ENCODE measurements at places on chromosomes 4 and X. TPM values are rescaled to one million over a fixed set of nuclear protein-coding genes. Genes with fewer than 3 reads are reported as not detected.

DNA sequence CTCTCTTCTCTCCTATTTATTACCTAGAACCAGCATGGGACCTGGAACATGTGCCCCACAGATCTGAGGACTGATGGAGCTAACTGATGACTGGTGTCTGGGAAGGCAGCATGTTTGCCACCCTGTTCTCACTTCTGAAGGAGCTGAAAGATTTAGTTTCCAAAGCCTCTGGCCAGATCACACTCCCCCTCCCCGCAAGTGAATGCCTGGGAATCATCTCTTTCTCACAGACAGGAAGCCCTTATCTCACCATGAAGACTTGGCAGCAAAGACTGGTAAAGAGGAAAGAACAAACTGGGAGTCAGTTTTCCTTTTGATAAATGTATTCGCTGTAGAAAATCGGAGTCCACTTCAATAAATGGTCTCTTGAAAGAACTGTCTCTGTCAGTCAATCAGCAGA, 21.0 kb upstream of the PCYT1B start:
- no peaks in the 10 kb centered on the region for H3K4me1 ChIP-seq
- DNase-seq: no peak
- no peak overlapping the region for H3K27ac ChIP-seq
- H3K36me3 ChIP-seq: no peaks in the 10 kb centered on the region

DNA sequence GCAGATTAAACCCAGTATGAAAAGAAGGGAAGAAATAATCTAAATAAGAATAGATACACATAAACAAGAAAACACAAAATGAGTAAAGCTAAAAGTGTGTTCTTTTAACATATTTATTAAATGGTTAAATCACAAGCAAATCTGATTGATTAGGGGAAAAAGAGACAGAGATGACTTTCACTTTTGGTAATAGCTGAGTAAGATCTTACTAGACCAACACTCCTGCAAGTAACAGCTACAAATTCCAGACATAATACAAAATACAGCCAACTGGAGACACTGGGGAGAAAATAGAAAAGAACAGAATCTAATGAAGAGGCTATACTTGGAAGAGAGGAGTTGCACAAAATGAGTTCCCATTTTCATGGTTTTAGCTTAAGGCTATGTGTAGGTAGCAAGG, 33.5 kb downstream of the OR13H1 start:
- H3K36me3 ChIP-seq: no peaks in the 10 kb centered on the region
- no peak overlapping the region for H3K4me3 ChIP-seq
- no peaks in the 10 kb centered on the region for H3K4me1 ChIP-seq

- H3K27ac ChIP-seq: no peak overlapping the region
- H3K36me3 ChIP-seq: no peaks in the 10 kb centered on the region
- H3K4me3 ChIP-seq: no peak overlapping the region
Observed at GRCh38 chr4:154433543-154433942, 58.1 kb downstream of the DCHS2 start.

DNA sequence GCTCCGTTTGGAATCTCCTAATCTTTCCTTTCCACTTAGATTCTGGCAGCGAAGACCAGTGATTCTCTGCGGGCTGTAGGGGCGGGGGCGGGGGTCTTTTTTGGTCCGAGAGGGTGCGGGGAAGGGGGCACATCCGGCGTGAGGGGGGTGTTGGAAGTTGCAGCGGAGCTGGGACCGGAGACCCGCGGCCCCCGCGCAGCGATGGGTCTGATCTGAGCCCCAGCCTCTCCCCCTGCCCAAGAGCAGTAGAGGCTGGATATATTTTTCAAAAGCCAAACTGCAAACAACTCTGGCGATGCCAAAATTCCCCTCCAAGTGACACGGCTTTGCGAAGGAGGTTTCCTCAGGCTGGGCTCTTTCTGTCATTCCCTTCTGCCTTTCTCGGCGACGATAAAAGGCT, 355 bp downstream of the GRID2 start:
- H3K27me3 ChIP-seq: peaks cover 84% of the 10 kb centered on the region
- peaks cover 11% of the 10 kb centered on the region for H3K4me1 ChIP-seq
- no peak overlapping the region for H3K27ac ChIP-seq
- H3K4me3 ChIP-seq: peak overlapping the region; percentile 61
- H3K36me3 ChIP-seq: no peaks in the 10 kb centered on the region

GRCh38 chrX:82362990-82363389, 1145.1 kb upstream of the POU3F4 start:
- H3K27me3 ChIP-seq: no peaks in the 10 kb centered on the region
- H3K4me1 ChIP-seq: no peaks in the 10 kb centered on the region
- no peak overlapping the region for H3K4me3 ChIP-seq
- H3K27ac ChIP-seq: no peak overlapping the region

GRCh38 chr4:131650951-131651350, 1498.1 kb upstream of the PCDH10 start:
- no peak overlapping the region for H3K27ac ChIP-seq
- H3K36me3 ChIP-seq: no peaks in the 10 kb centered on the region
- no peak for DNase-seq

DNA sequence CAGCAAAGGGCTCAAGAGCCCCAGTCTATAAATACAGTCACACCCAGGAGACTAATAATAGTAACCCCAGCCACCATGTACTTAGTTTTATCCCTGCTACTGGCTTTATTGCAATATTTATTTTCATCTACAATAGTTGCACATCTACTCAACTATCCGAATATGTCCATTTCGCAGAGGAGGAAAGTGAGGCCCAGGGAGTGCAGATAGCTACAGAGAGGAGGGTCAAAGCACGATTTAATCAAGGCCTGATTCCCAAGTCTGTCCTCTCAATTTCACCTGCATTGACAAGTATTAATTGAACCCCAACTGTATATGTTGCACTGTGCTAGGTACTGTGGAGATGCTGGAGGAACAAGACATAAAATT, 4.0 kb upstream of the PLP2 start:
- H3K36me3 ChIP-seq: no peaks in the 10 kb centered on the region
- H3K4me3 ChIP-seq: peak overlapping the region; percentile 39
- DNase-seq: no peak
- no peaks in the 10 kb centered on the region for H3K27me3 ChIP-seq
- peaks cover 58% of the 10 kb centered on the region for H3K4me1 ChIP-seq

GRCh38 chr4:75741027-75741426, 16.6 kb downstream of the USO1 start:
- no peaks in the 10 kb centered on the region for H3K27me3 ChIP-seq
- H3K27ac ChIP-seq: no peak overlapping the region
- DNase-seq: no peak
- H3K36me3 ChIP-seq: no peaks in the 10 kb centered on the region
- H3K4me1 ChIP-seq: no peaks in the 10 kb centered on the region
- no peak overlapping the region for H3K4me3 ChIP-seq

- no peaks in the 10 kb centered on the region for H3K27me3 ChIP-seq
- no peak overlapping the region for H3K27ac ChIP-seq
- no peak for DNase-seq
- no peak overlapping the region for H3K4me3 ChIP-seq
- peaks cover 16% of the 10 kb centered on the region for H3K4me1 ChIP-seq
Observed at GRCh38 chr4:1883583-1883982, 12.4 kb downstream of the NSD2 start.

- no peak for DNase-seq
- no peak overlapping the region for H3K4me3 ChIP-seq
- no peaks in the 10 kb centered on the region for H3K27me3 ChIP-seq
- H3K4me1 ChIP-seq: no peaks in the 10 kb centered on the region
- no peak overlapping the region for H3K27ac ChIP-seq
Observed at GRCh38 chr4:48247142-48247877, 22.3 kb downstream of the TEC start.

DNA sequence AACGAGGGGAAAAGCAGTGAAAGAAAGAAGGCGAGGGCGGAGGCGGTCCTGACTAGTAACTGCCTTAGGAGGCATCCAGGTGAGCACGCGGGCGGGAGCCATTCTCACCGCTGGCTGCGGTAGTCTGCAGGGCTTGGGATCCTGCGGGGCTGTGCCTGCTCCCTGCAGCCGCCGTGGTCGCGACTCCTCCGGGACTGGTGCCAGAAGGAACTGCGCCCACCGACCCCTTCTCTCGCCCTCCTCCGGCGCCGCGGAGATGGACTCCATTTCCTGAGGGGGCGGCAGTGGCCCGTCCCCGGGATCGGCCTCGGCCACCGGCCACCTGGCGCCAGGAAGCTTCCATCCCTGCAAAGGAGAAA, 543 bp downstream of the NFXL1 start:
- peak overlapping the region; percentile 86 for H3K27ac ChIP-seq
- H3K36me3 ChIP-seq: no peaks in the 10 kb centered on the region
- DNase-seq: no peak
- H3K4me3 ChIP-seq: peak overlapping the region; percentile 95

- no peaks in the 10 kb centered on the region for H3K36me3 ChIP-seq
- no peaks in the 10 kb centered on the region for H3K4me1 ChIP-seq
- H3K4me3 ChIP-seq: no peak overlapping the region
- H3K27ac ChIP-seq: no peak overlapping the region
Observed at GRCh38 chr4:11842620-11843263, 414.0 kb upstream of the HS3ST1 start.

GRCh38 chr4:45636175-45636574, 487.7 kb downstream of the GABRG1 start:
- H3K27ac ChIP-seq: no peak overlapping the region
- DNase-seq: no peak
- H3K36me3 ChIP-seq: no peaks in the 10 kb centered on the region
- H3K4me1 ChIP-seq: no peaks in the 10 kb centered on the region
- H3K27me3 ChIP-seq: no peaks in the 10 kb centered on the region
- no peak overlapping the region for H3K4me3 ChIP-seq

DNA sequence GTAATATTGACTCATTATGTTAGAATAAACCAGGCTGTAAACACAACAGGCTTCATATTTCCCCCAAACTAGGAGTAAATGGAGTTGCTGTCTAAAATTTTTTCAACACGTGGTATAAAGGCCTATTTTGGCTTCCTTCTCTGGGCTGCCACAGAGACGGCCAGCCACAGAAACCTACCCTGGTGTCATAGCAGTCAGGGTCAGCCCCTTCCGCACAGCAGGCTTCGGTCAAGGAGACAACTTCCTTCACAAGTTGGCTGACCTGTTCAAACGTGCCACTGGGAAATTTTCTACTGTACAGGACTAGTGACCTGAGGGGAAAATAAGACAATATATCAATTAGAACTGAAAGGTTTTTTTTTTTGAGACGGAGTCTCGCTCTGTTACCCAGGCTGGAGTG, 15.8 kb downstream of the GC start:
- H3K27ac ChIP-seq: no peak overlapping the region
- no peak overlapping the region for H3K4me3 ChIP-seq
- H3K4me1 ChIP-seq: no peaks in the 10 kb centered on the region

GRCh38 chr4:128364565-128364964, 77.0 kb upstream of the PGRMC2 start:
- no peaks in the 10 kb centered on the region for H3K27me3 ChIP-seq
- H3K36me3 ChIP-seq: no peaks in the 10 kb centered on the region
- no peaks in the 10 kb centered on the region for H3K4me1 ChIP-seq
- no peak overlapping the region for H3K27ac ChIP-seq
- no peak for DNase-seq
- no peak overlapping the region for H3K4me3 ChIP-seq

- no peak overlapping the region for H3K4me3 ChIP-seq
- no peak overlapping the region for H3K27ac ChIP-seq
- no peaks in the 10 kb centered on the region for H3K27me3 ChIP-seq
- H3K36me3 ChIP-seq: peaks cover 58% of the 10 kb centered on the region
- no peak for DNase-seq
Observed at GRCh38 chr4:99841129-99841528, 24.5 kb downstream of the DAPP1 start.

DNA sequence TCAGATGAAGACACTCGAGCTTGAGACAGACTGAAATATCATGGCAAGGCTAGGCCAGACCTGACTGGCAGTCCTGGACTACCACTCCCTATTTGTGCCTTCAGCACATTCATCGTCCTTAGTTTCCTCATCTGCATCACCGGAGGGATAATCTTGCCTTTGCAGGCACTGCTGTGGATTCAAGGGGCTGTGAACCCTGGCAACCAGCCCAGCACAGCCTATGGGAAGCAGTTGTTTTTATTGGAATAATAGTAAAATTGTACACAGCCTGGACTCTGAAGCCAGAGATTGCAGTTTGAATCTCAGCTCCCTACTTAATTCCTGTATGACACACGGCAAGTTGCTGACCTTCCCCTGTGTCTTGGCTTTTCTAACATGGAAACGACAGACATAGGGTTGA, 161.0 kb downstream of the NSUN7 start:
- peak overlapping the region; percentile 83 for H3K27ac ChIP-seq
- DNase-seq: no peak
- no peaks in the 10 kb centered on the region for H3K27me3 ChIP-seq
- peaks cover 6% of the 10 kb centered on the region for H3K4me1 ChIP-seq
- H3K36me3 ChIP-seq: no peaks in the 10 kb centered on the region
- H3K4me3 ChIP-seq: no peak overlapping the region

- H3K27ac ChIP-seq: peak overlapping the region; percentile 57
- H3K27me3 ChIP-seq: no peaks in the 10 kb centered on the region
- H3K4me1 ChIP-seq: peaks cover 3% of the 10 kb centered on the region
- no peaks in the 10 kb centered on the region for H3K36me3 ChIP-seq
- no peak overlapping the region for H3K4me3 ChIP-seq
- no peak for DNase-seq
Observed at GRCh38 chrX:17591741-17592110, 145.6 kb upstream of the SCML1 start.

DNA sequence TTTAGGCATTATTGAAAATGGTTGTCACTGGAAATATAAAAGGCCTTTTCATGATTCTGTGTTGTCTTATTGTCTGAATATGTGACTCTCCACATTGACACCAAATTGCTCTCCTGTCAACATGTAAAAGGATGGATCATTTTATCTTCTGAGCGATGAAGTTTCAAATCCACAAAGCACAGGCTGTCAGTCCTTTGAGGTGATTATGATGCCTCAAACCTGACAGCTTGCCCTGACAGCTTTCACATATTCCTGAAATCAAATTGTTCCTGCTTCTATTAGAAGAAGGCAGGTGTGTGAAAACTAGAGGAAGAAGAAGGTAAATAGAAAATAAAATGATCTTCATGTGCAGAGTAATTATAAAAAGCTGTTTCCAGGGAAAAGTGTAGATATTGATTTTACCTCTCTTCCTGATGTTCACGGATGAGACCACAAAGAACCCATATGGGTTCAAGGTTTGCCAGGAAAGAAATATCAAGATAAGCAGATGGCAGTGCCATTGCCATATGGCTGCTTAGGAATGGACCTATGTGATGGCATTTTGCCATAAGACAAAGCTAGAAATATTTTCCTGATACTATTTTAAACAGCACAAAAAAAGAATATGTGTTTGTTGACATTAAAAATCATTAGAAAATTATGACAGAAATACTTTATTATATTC, 1006.3 kb upstream of the AGA start:
- H3K4me3 ChIP-seq: no peak overlapping the region
- H3K36me3 ChIP-seq: no peaks in the 10 kb centered on the region
- no peaks in the 10 kb centered on the region for H3K4me1 ChIP-seq
- H3K27ac ChIP-seq: no peak overlapping the region
- no peaks in the 10 kb centered on the region for H3K27me3 ChIP-seq
- no peak for DNase-seq

GRCh38 chrX:66622209-66622608, 16.7 kb downstream of the EDA2R start:
- no peak overlapping the region for H3K27ac ChIP-seq
- H3K4me1 ChIP-seq: no peaks in the 10 kb centered on the region
- no peak overlapping the region for H3K4me3 ChIP-seq
- DNase-seq: no peak

GRCh38 chrX:104370089-104370488, 115.4 kb upstream of the ESX1 start:
- H3K27me3 ChIP-seq: no peaks in the 10 kb centered on the region
- DNase-seq: no peak
- no peak overlapping the region for H3K4me3 ChIP-seq
- H3K36me3 ChIP-seq: no peaks in the 10 kb centered on the region

The CEP44 gene
- total RNA-seq: 13.4 TPM

The SORBS2 gene
- 33.4 TPM for total RNA-seq

The LAP3 gene
- 65.2 TPM for total RNA-seq

The TMEM154 gene
- 75.8 TPM for total RNA-seq

The HOPX gene
- total RNA-seq: 319 TPM

The CDS1 gene
- 32.9 TPM for total RNA-seq

The PPP1R2C gene
- not detected for total RNA-seq

The TMEM144 gene
- total RNA-seq: 12.8 TPM

The PNMA5 gene
- total RNA-seq: not detected

The VCX2 gene
- total RNA-seq: not detected

The EDNRA gene
- 8.2 TPM for total RNA-seq
